Peyer's patch (tissue), 4 donors: ENCODE measurements at places on chromosomes 4 and X. TPM values are rescaled to one million over a fixed set of nuclear protein-coding genes. Genes with fewer than 3 reads are reported as not detected.

DNA sequence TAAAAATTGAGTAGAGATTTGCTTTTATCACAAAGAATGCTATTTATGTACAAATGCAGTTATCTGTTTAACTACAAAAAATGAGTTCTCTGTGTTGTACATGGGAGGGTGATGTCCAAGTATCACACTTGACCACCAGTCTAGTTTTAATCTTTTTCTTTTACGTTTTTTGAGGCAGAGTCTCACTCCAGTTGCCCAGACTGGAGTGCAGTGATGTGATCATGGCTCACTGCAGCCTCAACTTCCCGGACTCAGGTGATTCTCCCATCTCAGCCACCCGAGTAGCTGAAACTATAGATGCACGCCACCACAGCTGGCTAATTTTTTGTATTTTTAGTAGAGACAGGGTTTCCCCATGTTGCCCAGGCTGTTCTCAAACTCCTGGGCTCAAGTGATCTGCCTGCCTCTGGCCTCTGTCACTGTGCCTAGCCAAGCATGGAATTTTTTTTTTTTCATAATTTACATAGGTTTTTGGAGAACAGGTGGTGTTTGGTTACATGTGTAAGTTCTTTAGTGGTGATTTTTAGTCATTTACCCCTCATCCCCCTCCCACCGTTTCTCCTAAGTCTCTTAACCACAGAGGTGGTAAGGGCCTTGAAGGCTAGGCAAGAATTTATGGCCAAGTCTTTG lies 47.9 kb upstream of the RPA4 start:
- DNase-seq = no peak

DNA sequence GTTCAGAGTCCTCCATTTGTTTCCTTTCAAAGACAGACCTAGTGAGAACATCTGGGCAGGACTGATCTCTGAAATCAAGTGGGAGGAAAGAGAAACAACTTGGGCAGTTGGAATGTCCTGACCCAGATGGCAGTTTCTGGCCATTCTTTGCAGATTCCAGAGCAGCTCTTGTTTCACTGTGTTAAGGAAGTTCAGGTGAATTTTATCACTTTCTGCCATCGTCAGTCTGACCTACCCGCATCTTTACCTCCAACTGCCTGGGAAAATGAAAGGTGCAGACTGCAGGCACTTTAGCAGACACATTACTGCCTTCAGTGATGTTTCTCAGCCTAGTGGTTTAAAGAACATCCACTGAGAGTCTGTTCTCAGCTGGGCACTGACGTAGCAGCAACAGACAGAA lies 216.2 kb downstream of the CEP135 start:
- no peak for DNase-seq

The RNF113A gene
- total RNA-seq = 16.5 TPM

The TEX13A gene
- total RNA-seq = not detected

The FAM53A gene
- total RNA-seq = 1.8 TPM

The NRK gene
- 0.53 TPM for total RNA-seq

The ZNF674 gene
- total RNA-seq = 4.3 TPM

The NPY5R gene
- total RNA-seq = not detected
